ENCODE measurements at places on chromosomes 3 and 15.
A peak's percentile ranks its signal among the peaks of the same experiment; 100 is the strongest.

DNA sequence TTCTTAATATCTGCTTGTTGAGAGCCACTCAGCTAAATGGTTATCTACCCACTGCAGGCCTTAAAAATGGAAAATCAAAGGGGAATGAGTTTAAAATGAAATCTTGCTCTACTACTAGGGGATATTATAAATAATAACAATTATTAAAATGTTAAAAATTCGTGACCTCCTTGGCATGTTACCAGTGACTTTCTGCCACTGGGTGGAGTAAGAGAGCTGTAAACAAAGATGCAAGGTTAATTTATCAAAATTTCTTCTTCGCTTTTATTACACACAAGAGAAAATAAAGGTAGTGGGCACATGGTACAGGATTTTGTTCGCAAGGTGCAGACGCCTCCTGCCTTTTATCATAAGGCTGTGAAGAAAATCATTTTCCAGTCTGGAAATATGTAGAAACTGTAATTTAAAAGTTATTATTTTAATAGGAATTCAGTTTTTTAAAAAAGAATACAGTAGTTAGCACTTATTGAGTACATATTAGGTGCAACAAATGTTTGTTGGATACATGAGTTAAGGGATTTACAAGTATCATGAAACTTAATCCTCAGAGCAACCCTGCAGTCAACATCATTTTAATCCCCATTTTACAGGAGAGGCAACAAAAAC is 272.6 kb downstream of the SUCLG2 start:
- DNase-seq: no peak

DNA sequence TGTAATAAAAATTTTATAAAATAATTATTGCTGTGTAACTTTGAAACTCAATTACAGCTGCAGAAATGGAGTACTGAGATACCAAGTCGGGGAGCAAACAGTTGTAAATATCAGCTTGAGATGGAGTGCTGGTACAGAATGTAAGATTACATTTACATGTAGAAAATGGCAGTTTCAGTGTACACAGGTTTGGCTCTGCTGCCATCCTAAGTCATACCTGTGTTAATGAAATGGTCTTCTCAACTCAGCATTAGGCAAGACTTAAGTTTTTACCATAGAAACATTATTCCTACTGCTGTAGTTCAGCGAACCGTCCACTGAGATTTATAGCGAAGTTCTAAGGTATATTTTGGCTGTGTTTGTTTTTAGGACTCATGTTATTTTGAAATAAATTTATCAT is 110.1 kb upstream of the TBL1XR1 start:
- DNase-seq: no peak

GRCh38 chr3:46711760-46712159 is 5.9 kb downstream of the PRSS50 start:
- DNase-seq: no peak

GRCh38 chr15:35174948-35175347 is 89.9 kb upstream of the NANOGP8 start:
- no peak for DNase-seq

DNA sequence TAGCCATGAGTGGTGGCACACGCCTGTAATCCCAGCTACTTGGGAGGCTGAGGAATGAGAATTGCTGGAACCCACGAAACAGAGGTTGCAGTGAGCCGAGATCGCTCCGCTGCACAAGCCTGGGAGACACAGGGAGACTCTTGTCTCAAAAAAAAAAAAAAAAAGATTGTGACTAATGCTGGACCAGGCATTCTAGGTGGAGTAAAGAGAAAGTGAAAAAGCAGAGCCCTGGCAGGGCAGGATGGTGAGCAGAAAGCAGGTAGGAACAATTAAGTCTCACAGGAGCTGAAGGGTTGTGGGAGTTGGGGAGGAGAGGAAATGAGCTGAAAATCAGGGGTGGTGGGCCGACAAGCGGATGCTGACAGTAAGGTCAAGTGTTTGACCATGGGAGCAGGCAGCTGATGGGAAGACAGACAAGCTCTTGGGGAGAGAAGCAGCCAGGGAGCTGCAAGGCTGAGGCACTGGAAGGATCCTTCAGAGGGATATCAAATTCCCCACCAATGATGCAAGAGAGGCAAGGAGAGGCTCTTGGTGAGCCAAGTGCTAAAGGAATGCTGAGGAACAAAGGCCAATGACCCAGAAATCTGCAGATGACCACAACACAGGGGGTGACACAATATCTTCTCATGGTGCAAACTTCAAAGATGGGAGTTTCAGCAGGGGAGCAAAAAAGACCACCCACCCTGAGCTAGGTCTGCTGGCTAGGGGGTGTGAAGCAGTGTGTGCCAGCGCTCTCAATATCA is 251.1 kb downstream of the ULK4 start:
- no peak for DNase-seq

GRCh38 chr3:194103505-194103904 is 32.4 kb upstream of the HES1 start:
- peak; percentile 24 for DNase-seq

DNA sequence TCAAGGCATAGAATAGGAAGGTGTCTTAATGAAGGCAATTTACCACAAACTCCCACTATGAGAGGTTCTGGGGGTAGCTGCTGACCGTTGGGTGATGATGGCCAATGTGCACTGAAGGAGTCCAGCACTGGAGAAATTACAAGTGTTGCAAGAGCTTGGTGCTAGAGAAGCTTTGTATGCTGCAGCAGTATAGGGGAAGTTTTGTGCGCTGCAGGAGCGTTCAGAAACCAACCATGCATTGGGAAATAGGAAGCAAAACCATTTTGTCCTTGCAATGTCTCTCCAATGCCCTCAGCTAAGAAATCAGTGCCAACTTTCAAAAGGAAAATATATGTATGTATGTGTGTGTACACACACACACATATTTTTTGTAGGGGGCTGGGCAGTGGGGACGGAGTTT is 441.6 kb upstream of the NAALADL2 start:
- DNase-seq: no peak

DNA sequence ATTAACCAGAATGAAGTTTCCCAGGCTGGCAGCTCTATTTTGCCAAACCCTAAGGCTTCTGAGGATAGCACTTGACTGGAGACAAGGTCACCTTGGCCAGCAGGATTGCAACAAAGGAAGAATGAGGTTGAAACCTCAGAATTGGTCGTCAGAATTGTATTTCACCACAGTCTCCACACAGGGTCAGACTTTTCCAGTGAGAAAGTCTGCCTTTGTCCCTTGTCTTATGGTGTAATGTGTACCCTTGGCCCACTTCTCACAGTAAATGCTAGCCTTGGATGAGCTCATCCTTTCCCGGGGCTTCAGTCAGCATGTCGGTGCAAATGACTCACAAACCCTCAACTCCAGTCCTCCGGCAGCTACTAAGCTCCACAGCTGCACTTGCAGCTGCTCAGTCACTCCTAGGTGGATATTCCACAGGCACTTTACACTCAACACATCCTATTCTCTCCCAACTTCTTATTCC is 19.7 kb downstream of the SSR3 start:
- DNase-seq: no peak
